H4 (cell line): ENCODE measurements at places on chromosomes 13 and 19. TPM values are rescaled to one million over a fixed set of nuclear protein-coding genes. Genes with fewer than 3 reads are reported as not detected.

DNA sequence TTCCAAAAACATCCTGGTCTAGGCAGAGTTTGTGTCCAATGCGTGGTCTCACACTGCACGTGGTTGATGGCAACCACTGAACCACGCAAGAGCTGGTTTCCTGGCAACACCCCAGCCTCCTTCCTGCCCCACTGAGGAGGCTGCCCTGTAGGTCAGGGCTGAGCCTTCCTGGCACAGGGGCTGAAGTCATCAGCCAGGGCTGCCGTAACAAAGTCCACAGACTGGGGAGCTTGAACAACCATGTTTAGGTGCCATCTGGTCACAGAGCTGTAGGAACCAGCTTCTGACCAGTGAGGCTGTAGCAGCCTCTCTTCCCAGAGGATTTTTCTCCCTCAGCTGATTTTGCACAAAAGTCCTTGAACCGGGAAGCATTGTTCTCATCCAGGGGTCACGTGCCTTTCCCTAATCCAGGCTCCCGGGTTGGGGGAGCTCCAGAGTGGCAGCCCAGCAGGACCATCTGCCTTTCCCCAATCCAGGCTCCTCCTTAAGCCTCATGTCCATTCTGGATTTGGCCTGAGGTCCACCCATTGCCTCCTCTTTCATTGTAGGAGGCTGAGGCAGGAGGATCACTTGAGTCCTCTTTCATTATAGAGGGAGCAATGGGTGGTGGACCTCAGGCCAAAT is 53.9 kb downstream of the CHST8 start:
- DNase-seq, result no peak

GRCh38 chr13:95360464-95361097 is 59.3 kb upstream of the ABCC4 start:
- DNase-seq, result no peak

GRCh38 chr19:47679922-47680857 is 33.0 kb upstream of the EHD2 start:
- DNase-seq, result no peak

DNA sequence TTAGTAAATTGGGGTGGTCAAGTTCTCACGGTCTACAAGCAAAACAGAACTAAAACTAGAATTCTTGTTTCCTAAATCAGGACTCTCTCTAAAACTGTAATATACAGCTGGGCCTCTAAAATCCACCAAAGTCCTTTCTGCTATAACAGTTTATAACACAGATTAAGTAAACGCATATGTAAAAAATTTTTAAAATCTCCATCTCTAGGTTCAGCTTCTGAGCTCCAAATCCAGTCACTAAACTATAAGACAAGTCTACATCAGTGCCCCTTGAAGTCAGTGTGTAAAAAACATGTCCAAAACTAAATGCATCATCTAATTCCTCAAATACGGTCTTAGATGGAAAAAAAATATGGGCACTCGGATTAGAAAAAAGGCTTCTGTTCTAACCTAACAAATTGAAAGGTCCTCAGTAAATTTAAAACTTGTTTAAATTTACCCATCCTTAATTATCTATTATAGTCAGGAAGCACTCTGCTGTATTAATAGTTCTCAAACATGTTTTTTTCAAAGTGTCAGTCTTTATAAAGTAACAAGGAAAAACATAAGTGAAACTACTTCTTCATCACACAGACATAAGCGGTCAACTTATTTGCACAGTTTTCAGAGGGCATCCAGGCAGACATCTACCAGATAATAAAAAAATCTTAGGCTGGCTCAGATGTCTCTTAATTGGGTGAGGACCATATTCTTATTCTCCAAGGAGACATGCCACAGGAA is 33.6 kb downstream of the ELF1 start:
- DNase-seq, result no peak

GRCh38 chr13:39347926-39348901 is 254.8 kb downstream of the LHFPL6 start:
- no peak for DNase-seq

- DNase-seq, result no peak
Measured at GRCh38 chr13:36998624-36999041, 507 bp downstream of the ALG5 start.

- no peak for DNase-seq
Measured at GRCh38 chr19:33644284-33644836, 22.6 kb downstream of the CHST8 start.

- DNase-seq, result no peak
Measured at GRCh38 chr19:10379880-10380312, 476 bp downstream of the TYK2 start.

DNA sequence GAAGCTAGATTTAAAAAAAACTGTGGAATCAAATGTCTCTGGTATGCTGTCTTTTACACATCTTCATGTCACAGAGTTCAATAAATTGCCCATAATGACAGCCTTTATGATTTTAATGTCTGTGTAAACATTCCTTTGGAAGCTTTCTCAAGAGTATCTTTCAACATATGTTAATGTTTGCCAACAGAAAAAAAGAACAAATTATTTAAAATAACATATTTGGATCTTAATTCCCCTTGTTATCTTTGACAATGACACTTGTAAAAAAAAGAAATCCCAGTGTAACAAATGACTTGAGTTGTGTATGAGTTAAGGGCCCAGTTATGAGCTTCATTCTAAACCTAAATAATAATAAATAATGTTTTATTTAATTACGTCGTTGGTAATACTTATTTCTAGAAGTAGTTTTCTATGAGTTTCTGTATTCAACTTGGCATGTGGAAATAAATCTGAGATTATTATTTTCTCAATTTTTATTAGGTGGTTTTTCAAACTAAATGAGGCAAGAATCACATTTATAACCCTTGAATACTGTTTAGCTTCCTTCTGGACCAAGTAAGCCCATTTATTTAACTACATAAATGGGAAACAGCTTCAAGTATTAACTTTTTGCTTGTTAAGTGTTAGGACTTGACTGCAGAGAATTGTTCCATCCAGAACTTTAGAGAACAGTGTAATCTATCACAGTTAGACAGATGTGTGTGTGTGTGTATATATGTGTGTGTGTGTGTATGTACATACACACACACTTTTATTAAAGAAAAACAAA is 182.1 kb downstream of the POSTN start:
- no peak for DNase-seq

GRCh38 chr13:21246761-21247452 is 70.4 kb downstream of the MRPL57 start:
- DNase-seq, result no peak

GRCh38 chr13:109647053-109647452 is 139.3 kb downstream of the IRS2 start:
- DNase-seq, result no peak

DNA sequence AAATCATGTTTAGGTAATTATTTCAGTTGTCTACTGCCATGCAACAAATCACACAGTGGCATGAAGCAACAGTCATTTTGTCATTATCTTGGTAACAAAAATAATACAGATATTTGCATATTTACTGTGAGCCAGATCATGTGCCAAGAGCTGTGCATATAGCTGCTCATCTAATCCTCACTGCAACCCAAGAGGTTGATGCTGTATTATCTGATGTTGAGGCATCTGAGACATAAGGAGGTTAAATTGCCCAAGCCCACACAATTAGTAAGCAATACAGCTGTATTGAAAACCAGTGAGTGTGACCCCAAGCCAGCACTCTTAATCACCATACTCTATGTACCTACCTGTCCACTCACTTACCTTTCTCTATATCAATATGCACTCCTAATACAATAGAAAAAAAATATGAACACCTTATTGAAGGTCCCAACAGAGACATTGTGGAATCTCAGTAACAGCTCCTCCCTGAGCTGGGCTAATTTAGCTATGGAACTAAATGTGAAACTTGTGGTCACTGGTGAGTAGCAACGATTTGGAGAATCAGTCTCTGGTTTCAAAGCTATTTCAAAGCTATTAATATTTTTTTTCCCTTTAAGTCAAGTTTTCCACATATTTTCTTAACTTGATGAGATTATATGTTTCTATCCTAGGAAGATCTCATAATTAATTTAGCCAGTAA is 185.2 kb downstream of the KLF12 start:
- no peak for DNase-seq

DNA sequence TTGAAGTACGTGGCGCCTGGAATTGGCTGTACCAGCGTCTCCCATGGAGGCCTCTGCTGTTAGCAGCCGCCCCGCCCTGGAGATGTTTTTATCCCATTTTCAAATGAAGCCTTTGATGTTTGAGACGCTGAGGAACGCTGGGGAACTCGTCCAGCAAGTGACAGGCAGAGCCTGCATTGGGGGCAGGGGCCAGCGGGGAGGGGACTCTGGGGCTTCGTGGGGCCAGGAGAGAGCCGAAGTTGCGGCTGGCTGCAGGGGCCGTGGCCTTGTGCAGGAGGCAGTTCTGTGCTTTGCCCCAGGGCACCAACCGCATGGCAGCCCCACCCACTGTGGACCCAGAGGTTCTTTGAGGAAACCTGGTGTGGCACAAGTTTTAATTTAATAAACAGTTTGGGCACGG is 13.5 kb downstream of the SPPL2B start:
- DNase-seq, result no peak

DNA sequence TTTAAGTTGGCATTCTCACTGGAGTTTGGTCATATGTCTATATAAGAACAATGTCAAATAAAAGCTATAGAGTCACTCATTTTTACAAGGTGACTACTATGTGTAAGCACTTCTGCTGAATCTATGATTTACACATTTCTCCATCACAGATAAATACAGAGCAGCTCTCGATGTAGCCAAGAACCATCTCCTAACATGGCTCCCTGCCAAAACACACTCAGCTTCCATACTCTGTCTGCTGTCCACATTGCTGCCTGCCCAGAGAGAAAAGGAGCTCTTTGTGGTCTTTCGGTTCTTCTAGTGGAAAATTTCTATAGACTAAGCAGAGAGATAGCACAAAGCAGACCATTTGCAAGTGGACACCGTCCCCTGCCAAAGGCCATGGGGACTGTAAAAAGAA is 190.9 kb upstream of the KLF12 start:
- peak; percentile 24 for DNase-seq

DNA sequence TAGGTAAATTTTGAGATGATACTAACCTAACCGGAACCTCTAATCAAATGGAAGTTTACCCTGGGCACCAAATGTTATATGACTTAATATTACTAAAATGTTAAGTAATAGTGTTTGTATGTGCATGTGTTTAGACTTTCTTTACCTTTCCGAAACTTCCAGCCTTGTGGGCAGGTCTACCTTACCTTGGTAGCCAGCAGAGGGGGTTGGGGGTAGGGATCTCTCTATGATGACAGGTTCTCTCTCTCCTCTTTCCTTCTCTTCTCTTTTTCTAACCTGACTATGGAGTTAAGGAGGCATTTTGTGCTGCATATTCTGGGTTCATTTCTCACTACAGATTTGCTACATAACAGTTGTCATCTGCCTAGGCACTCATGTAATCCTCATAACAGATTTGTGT is 6.8 kb upstream of the FRY start:
- DNase-seq, result no peak

DNA sequence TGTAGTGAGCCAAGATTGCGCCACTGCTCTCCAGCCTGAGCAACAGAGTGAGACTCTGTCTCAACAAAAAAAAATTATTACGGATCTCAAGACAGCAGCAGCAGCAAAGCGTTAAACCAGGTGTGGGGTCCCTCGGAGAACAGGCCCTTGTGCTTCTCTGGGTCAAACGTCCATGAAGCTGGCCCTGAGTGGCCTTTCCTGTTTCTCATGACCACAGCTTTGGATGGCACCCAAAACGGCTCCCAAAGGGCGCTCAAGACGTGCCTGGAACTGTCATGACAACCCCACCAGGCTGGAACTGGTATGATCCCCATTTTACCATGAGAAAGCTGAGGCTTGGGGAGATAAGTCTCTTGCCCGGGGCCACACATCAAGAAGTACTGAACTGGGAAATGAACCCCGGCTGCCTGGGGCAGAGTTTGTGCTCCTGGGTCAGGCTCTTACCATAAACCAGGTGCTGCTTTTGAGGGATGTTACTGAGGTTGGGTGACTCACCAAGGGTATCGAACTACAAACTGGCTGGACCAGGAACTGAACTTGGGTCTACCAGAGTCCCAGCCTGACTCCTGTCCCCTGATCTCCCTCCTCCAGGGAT is 11.6 kb upstream of the SAMD1 start:
- DNase-seq, result no peak

DNA sequence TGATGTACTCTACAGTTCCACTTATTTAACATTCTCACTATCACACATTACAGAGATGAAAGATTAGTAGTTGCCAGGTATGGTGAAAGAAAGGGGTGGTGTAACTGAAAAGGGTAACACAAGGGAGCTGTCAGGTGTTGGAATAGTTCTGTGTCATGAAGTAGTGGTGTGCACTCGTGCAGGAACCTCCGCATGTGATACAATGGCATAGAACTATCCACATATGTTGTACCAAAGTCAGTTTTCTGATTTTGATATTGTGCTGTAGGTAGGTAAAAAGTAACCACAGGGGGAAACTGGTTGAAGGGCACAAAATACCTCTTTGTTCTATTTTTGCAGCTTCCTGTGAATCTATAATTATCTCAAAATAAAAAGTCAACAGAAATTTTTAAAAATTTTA is 24.4 kb upstream of the RPL21 start:
- DNase-seq, result no peak

GRCh38 chr13:42524487-42525034 is 49.4 kb upstream of the TNFSF11 start:
- no peak for DNase-seq

GRCh38 chr19:18469069-18469846 is 31.3 kb upstream of the ISYNA1 start:
- DNase-seq, result peak; percentile 54

DNA sequence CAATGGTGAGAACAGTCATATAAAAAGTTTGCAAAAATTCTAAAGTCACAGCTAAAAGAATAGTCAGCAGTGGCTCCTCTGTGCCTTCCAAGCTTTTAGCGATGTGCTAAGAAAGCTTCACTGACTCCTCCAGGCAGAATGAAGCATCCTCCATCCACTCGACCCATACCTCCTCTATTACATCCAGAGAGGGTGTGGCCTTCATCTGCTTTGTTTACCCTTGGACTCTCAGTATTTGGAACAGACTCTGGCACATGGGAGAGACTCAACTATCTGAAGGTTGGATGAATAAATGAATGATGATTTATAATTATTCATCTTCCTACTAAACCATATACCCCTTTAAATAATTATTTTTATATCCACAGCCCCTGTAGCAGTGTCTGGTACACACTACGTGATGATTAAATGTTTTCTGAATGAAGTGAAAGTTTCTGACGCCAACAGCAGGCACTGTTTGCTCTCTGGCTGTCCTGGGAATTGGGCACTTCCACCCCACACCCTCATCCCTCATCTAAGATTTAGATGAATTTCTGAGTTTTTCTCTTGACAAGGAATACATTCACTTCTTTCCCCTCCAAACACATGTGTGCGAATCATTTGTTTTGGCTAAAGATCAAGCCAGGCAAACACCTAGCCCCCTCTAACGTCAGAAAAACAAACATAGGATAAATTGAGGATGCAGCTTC is 93.9 kb downstream of the NUFIP1 start:
- no peak for DNase-seq

Gene MCF2L
- 4.5 and 13.1 TPM in 2 replicates for total RNA-seq

Gene USF2
- total RNA-seq, result 64.0 and 65.0 TPM in 2 replicates

Gene TMPRSS9
- 0.45 TPM in 1 of 2 replicates, not detected in the other for total RNA-seq

Gene IZUMO2
- total RNA-seq, result not detected in 2 replicates

Gene TLE6
- 1.5 and 2.7 TPM in 2 replicates for total RNA-seq

Gene GJB2
- 0.41 TPM in 1 of 2 replicates, not detected in the other for total RNA-seq

Gene EXOSC5
- 28.5 and 28.9 TPM in 2 replicates for total RNA-seq

Gene SHC2
- total RNA-seq, result 1.4 and 2.0 TPM in 2 replicates
